ENCODE measurements at places on chromosomes 12 and 14.

GRCh38 chr12:130879781-130880389, 8.0 kb downstream of the RAN start:
- no peak for DNase-seq

- DNase-seq: no peak
Observed at GRCh38 chr14:104473244-104473565, 106.4 kb upstream of the C14orf180 start.

DNA sequence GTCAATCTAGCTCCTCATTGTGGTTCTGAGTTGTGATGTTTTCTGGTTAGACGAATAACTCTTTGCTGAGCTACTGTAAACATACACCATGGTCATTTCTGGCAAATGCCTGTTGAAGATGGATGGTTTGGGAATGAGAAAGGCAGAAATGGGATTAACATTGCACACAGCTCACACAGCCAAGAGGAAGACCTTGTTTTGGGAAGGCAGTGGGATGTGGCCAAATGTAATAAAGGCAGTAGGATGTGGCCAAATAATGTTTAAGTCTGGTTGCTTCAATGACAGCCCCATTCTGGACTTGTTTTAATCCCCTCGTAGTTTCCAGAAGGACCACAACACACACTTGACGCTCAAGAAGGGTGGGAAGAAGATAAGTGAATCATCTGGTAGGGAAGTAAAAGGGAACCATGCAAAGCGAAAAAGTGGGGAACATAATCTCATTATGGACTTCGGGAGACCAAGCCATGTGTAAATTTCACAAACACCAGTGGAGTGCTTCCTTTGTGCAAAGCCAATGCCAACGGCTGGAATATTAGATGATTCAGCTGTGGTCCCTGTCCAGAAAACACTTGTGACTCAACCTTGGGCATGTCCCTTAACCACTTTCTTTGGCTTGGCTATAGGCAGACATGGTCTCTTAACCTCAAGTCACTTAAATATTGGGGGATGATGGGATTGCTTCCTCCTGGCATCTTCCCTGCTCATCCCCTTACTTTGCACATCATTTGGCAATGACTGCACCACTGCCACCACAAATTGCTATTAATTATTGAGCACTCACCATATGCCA, 284.4 kb upstream of the CRY1 start:
- no peak for DNase-seq

- DNase-seq: no peak
Observed at GRCh38 chr14:86990396-86990795, 1002.6 kb downstream of the GALC start.

GRCh38 chr14:87873741-87874140, 119.2 kb downstream of the GALC start:
- no peak for DNase-seq

DNA sequence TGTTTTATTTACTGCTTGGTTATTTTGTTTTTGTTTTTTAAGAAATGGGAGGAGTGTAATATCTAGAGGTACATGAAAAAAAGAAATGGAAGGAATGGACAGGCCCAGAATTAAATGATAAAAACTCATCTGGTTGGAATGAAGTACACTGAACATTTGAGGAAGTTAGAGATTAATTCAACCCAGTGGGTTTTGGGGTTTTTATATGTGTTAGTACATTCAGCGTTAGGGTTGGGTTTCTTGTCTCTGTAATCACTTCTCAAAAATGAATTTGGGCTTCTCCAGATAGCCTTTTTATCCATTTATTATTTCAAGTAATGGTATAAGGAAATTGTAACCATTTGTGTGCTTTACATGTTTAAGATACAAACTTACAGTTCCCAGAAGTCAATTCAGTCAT, 19.5 kb upstream of the NUP107 start:
- DNase-seq: no peak

All from breast epithelium (tissue), 4 donors.